Upper lobe of left lung (tissue), 6 donors: ENCODE measurements at places on chromosomes 3 and 15. TPM values are rescaled to one million over a fixed set of nuclear protein-coding genes. Genes with fewer than 3 reads are reported as not detected.

DNA sequence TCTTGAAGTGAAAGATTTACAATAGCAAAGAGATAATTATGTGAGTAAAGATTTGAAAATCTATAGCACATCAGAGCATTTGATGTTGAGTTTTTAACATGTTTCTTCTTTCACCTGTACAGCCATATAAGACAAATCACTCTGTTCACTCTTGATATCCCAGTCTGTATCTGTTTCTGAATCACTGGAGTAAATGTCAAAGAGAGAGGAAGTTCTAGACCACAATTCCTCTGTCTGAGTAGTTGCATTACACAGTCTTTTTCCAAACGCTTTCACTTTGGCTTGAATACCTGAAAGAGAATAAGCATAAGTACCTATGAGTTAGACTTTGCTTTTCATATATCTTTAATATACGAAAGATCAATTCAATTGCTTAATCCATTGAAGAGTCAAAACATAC is 9.9 kb downstream of the THAP10 start:
- no peak for DNase-seq

DNA sequence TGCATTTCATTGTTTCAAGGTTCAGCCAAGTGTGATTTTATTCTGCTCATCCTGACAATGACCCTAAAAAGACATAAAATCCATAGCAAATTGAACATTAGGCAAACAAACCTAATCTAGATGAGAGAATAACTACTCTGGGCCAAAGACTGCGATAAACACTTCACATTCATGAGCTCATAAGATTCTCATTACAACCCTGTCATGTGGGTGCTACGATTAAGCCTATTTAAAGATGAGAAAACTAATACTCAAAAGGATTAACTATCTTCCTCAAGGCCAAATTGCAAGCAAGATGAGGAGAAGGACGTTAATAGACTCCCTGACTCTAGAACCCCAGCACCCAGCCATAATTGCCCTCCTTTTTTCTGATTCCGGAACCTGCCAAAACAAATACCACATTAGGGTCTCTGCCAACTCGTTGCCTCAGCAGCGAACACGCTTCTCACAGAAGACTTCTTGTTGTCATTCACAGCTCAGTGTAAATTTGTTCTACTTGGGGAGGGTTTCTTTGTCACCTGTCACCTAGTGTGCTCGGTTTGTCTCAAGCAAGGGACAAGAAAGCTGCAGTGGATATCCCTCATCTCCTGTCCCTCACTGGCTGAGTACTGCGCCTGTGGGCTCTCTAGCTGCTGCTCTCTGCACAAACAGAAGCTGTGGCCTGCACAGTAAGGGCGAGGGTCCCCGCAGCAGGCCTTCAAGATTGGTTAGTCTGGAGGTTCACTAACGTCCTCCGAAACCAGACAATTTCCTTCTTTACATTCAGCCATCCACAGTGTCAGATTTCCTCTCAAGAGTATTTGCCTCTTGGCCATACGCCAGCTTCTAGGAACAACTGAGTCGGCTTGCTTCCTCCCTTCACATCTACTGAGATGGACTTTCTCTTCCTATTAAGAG is 200.0 kb upstream of the UBE2E2 start:
- peak; percentile 37 for DNase-seq

DNA sequence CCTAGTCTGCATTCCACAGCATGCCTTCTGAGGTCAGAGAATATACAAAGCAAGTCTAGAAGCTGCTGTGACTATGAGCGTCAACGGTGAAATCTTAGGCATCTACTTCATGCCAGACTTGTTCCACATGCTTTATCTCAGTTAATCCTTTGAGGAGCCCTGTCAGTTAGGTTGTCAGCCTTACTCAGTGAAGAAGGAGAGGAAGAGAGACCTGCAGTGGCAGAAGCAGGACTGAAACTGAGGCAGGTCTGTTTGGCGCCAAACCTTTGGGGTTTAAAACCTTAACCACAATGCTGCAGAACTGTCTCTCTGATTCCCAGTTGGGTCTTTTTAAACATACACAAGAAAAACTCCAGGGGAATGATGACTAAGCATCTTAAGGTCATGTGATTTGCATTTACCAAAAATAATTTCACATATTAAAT is 139.0 kb upstream of the LIPC start:
- DNase-seq: no peak

DNA sequence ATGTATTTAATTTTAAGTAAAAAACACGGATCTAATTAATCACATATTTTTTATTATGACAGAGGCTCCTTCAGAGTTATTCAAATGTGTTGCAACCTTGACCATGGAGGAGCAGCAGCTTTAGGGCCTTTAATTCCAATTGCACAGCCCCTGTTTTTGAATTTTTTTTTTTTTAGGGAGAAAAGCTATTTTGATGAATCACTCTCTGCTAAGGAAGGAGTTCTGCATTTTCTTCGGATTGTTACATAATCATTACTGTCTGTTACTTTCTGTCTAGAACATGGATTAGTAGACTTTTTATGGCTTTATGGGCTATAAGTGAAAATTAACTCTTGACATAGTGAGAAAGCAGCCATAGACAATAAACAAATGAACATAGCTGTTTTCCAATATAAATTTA is 90.8 kb downstream of the MCTP2 start:
- DNase-seq: no peak

DNA sequence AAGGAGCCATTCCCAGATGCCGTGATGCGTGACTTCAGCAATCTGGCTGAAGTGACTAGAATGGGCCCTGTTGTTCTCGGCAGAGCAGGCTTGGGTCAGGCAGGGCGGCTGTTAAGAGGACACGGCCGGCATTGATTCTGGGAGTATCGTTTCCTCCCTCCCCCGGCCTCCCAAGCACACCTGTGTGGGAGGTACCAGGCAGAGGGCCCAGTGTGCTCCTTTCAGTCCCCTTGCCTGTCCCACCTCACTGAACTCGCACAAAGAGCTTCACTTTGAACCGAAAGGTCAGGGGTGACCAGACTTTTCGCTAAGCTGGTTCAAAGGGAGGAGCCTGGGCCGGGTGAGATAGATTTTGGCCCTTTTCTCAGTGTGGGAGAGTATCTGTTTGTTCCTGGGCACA is 92.7 kb downstream of the CEMIP start:
- DNase-seq: no peak

DNA sequence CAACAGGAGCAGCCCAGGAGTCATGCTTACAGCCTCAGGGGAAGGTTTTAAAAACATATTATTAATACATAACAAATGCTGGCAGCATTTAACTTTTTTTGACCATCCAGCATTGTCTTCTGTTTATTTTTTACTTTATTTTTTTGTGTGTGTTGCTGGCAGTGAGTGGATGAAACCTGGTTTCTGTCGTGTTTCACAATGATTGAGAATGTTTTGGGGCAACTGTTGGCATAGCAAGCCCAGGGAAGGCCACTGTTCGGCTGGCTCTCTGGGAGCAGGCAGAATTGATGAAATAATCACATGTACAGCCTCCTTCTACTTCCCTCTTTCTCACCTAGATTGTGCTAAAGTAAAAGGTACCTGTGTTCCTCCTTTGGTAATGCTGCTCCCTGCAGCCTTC is 190.2 kb downstream of the NR1D2 start:
- no peak for DNase-seq

- DNase-seq: no peak
Measured at GRCh38 chr3:18224426-18224825, 200.7 kb downstream of the SATB1 start.

GRCh38 chr3:105626739-105627138 is 242.1 kb downstream of the CBLB start:
- no peak for DNase-seq

- no peak for DNase-seq
Measured at GRCh38 chr3:55416331-55416821, 70.7 kb downstream of the WNT5A start.

DNA sequence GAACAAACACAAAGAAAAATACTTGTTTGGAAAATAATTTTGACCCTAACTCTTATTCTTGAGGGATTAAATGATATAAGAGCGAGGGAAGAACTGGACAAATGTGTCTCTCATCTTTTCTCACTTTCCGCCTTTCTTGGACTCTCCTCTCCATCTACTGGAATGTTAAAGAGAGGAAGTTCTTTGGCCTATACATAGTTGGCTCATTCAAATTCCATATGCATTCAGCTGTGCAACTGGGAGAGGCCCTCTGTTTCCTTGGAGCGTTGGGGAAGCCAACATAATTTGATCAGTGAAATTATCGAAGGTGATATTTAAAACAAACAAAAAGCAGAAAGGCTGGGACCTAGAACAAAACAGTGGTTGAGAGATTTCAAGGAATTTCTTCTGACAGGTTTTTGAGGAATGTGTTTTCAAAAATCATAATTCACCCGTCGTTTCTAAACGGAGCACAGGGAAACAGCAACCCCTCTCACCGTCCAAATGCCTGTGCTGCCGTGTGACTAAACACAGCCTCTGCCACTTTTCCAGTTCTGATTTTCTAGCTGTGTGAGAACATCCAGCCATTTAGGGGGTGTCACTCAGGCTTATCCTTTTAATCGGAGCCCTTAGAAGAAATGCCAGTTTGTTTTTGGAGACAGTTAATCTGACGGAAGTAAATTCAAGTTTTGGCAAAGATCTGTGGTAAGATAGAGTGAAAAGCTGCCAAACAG is 489.9 kb downstream of the SOX2 start:
- DNase-seq: no peak

GRCh38 chr15:34188711-34189110 is 21.2 kb downstream of the KATNBL1 start:
- no peak for DNase-seq

DNA sequence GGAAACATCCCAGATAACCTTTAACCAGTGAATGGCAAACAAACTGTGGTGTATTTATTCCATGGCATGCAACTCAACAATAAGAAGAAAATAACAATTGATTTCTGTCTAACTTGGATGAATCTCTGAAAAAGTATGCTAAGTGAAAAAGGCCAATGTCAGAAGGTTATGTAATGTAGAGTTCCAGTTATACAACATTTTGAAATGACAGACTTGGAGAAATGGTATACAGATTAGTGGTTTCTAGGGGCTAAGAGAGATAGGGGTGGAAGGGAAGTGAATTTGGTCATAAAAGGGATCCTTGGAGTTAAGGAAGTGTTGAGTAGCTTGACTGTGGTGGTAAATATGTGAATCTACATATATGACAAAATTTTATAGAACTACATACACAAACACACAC is 269.4 kb upstream of the SUCLG2 start:
- no peak for DNase-seq

GRCh38 chr3:186258968-186259367 is 103.1 kb downstream of the DGKG start:
- DNase-seq: no peak

The GLCE gene
- total RNA-seq: 16.8 TPM

The SOX14 gene
- total RNA-seq: not detected

The TLR9 gene
- not detected for total RNA-seq

The PRR20G gene
- total RNA-seq: not detected

The SERINC4 gene
- not detected for total RNA-seq
